ENCODE measurements at places on chromosomes 12 and 14.

DNA sequence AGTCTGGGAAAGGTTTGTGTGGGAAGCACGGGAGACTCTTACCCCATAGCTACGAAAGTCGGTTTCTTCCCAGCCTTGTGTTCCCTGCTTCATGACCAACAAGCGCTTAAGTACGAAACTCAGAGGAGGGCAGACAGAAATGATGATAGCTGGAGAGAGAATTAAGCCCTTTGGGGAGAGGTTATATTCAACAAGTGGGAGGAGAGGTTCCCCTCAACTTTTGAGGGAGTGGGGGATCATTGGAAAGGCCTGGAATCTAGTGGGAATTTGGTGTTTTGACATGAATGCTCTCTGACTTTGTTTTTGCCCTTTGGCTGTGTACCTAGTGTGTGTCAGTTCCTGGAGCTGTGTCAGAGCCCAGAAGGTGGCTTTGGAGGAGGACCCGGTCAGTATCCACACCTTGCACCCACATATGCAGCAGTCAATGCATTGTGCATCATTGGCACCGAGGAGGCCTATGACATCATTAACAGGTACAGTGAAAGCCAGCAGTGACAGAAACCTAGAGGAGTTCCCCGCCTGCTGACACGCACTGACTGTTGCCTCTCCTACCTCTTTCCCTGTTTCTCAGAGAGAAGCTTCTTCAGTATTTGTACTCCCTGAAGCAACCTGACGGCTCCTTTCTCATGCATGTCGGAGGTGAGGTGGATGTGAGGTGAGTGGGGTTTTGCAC lies 40.6 kb downstream of the FNTB start:
- DNase-seq: no peak

DNA sequence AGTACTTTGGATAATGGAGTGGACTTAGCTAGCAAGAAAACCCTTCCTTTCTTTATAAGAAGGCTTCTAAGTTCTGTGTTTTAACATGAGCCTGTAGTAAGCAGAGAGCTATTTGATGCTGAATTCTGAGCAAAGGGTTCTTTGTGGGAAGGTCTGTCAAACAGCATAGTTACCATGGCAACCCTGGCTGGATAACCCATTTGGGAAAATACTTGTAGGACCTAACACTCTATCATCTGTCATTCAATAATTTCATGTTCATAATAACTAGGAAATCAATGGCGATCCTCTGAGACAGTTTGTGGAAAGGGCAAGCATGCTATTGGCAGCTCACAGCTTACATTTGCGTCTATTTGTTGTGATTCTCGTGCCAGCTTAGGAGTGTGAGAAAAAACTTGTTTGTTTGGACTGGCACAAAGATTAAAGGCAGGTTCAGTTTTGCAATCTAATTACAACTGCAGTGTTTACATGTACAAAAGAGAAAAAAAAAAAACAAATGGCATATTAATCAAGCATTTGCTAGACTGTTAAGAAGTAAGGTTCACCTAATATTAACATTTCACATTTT lies 219.2 kb downstream of the PDZRN4 start:
- no peak for DNase-seq

DNA sequence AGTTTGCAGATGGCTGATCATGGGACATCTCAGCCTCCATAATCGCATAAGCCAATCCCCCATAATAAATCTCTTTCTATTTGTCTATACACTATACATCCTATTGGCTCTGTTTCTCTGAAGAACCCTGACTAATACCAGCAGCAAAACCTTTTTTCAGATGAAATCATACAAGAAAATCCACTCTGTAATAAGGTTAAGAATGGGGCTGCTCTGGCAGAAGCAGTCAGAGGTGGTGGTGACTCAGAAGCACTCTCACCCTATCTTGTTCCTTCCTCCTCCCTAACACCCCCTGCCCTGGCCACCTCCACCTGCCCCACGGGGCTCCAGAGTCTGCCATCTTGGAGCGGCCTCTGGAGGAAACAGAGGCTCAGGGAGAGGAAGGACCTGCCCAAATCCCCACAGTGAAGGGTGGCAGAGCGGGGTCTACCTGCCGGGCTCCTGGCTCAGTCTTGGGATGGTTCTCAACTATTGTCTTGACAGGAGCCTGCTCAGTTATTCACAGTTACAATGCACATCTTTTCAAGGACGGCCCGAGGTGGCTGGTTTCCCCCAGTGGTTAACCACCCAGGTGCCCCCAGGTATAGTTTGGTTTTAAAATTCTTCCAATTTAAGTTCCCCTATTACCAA lies 109.3 kb upstream of the EVL start:
- no peak for DNase-seq

DNA sequence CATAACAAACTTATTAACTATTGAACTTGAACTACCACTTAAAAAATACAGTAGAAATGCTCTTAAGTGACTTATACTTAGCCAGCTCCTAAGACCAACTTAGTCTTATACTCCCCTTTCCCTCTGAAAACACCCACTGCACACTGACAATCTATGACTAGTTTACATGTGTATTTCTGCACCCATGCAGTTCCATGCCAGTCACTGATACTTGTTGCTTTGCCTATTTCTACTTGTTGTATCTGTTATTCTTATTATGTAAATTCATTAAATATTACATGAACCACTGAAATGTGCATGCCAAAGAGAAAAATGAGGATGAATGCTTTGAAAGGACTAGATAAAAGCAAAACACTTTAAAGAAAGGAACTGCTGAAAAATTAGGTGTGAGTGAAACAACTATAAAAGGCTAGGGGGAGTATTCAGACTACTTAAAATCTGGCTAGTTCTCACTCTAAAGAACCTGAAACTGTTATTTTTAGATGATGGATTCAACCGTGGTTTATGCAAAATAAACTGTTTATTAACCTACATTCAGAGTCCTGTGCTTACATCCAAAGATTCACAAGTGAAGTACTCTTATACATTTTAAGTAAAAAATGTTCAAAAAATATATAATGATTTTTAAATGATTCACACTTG lies 74.7 kb downstream of the RPS6KA5 start:
- no peak for DNase-seq

- no peak for DNase-seq
Measured at GRCh38 chr12:121505513-121505912, 75.3 kb downstream of the KDM2B start.

DNA sequence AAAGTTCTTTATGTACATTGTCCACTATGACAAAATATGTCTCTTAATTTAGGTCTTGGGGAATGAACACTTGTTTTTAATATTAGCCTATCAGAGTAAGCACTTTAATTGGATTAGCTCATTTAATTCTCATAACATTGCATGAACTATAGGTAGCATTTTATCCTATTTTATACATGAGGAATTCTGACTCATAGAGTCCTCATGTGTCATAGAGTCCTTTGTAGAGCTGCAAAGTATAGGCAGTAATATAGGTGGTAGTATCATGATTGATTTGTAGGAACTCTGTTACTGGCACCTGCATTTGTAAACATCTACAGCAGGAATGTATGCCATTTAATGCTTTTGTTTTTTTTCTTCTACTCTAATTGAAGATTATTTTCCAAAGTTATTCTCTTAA lies 96.0 kb downstream of the GPHN start:
- DNase-seq: no peak

GRCh38 chr12:77760271-77761025 lies 70.2 kb upstream of the NAV3 start:
- DNase-seq: no peak

DNA sequence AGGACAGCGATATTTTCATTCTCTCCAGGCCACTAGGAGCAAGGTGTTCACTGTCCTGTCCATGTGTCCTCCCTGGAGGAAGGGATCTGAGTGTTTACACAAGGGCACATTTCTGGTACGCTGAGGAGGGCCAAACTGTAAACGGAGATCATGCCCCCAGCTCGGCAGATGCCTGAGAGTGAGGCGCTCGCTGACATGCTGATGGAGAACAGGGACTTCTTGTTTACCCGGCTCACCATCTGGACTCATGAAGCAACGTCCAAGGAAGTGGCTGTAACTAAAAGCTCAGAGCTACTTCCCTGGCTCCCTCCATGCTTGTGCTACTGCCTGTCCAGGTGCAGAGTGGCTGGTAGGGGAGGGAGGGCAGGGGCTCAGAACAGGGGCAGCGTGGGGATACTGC lies 43.4 kb upstream of the KCNA1 start:
- no peak for DNase-seq

GRCh38 chr14:85296456-85297210 lies 233.3 kb upstream of the FLRT2 start:
- no peak for DNase-seq

DNA sequence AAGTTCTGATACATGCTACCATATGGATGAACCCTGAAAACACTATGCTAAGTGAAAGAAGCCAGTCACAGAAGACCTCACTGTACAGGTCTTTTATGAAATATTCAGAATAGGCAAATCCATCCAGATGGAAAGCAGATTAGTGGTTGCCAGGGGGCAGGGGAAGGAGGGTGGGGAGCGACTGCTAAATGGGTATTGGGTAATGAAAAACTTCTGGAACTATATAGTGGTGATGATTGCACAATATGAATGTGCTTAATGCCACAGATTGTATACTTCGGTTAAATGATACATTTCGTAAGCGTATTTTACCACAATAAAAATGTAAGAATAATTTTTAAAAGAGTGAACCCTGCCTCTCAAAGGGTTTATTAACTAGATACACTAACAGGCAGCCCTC lies 11.8 kb upstream of the KSR2 start:
- no peak for DNase-seq

GRCh38 chr12:131091976-131092691 lies 138.4 kb downstream of the ADGRD1 start:
- peak; percentile 17 for DNase-seq

DNA sequence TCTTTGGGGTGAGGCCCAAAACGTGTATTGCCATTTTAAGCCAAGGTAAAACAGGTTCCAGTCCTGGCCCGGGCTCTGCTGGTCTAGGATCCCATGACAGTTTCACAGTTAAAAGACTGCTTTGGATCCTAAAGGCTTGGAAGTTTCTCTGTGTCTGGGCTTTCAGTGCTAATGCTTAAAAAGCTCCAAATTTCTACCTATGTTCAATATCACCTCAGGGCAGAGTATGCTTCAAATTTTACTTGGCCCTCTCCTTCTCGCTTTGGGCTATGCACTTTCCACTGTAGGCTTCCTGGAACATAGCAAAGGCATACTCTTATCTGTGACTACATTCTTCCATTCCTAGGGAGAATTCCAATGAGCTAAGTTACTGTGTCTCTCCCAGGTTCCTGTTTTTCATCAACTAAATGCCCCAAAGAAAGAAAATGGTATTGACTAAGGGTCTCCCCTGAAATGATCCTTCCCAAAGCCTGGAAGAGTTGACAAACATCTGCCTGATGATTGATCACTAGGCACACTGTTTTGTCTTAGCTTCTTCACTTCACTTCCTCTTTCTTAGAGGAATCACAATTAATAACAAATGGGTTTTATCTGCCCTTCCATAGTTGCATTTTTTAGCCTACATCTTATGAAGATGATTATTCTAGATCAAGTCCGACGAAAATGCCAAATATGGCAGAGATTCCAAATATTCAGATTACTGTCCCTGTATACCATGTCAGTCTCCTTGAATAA lies 79.4 kb downstream of the TMTC2 start:
- no peak for DNase-seq

DNA sequence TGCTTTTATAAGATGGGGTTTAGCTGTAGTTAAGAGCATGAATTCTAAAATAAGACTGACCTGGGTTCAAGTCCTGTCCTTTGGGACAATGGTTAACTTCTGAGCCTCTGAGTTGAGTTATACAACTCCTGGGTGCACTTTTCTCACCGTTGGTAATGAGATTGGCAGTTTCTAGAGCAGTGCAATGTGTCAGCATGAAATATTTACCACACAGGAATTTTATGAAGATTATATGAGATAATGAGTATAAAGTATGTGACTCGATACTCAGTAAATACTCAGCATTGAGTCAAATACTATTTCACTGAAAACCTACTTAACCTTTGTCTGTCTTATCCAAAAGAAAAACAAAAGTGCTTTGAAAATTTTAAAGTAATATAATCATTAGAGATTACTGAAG lies 214.2 kb downstream of the CPNE8 start:
- no peak for DNase-seq

GRCh38 chr12:123398550-123399254 lies 14.8 kb downstream of the KMT5A start:
- DNase-seq: peak; percentile 96

DNA sequence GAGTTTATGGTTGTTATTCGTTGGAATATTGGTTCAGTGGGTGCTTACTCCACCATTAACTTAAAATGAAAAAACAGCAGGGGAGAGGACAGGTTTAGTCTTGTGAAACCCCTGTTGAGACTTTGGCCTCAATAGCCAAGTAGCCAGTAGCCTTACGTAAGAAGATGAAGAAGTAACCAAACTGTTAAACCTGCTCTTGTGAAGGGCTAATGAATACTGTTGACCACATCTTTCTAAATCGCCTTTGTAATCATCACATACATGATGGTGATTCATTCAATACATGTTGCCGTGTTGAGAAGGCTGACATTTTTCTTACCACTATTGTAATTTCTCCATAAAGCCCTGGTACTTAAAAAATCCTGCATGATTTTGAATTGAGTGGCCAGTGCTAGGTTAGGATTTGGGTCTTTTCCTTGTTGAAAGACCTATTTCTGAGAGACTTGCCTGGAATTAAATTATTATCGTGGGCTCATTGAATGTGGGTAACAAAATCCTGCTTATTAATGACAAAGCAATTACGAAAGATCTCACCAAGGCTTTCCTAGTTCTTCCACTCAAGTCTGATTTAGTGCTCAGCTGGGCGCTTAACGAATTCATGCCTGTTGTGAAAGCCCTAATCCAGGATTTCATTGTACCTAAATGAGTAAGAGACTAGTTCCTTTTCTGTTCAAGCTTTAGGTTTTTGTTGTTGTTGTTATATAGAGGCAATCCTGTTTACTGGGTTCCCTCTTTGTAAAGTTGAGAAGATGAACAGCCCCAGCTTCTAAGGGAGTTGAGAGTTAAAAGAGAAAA lies 333.1 kb downstream of the FUT8 start:
- no peak for DNase-seq

GRCh38 chr12:116092776-116093175 lies 184.7 kb downstream of the MED13L start:
- no peak for DNase-seq

- DNase-seq: no peak
Measured at GRCh38 chr12:49524660-49525324, 14.0 kb upstream of the KCNH3 start.

- no peak for DNase-seq
Measured at GRCh38 chr12:89479982-89480381, 44.6 kb downstream of the GALNT4 start.

GRCh38 chr14:70821584-70822529 lies 12.5 kb upstream of the MAP3K9 start:
- peak; percentile 36 for DNase-seq

GRCh38 chr12:114253976-114254778 lies 151.8 kb downstream of the TBX5 start:
- DNase-seq: no peak

DNA sequence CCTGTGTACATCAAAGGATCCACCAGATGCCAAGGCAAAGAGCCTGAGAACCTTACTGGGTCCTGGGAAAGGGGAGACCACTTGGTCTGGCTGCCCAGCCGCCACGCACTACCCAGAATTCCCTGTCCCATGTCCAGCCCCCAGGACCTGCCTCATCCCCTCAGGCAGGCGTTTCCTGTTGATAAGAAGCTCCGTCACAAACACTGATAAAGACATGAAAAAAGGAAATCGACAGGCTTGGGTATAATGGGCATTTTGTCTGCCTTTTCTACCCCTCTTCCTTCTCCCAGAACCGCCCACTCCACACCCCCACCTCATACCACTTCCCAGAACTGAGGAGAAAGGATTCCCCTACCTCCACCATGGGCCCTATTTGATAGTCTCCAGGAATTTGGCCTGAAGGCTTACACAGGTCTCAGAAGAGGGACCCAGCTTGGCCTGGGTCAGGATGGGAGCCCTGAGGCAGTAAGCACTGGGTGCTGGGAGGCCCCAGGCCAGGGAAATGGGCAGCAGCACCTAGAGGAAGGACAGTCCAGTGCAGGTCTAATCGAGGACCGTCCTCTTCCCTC lies 18.8 kb downstream of the ACVRL1 start:
- no peak for DNase-seq

Data from tibial artery (tissue), 4 donors.